ENCODE measurements at places on chromosomes 5 and 9.

DNA sequence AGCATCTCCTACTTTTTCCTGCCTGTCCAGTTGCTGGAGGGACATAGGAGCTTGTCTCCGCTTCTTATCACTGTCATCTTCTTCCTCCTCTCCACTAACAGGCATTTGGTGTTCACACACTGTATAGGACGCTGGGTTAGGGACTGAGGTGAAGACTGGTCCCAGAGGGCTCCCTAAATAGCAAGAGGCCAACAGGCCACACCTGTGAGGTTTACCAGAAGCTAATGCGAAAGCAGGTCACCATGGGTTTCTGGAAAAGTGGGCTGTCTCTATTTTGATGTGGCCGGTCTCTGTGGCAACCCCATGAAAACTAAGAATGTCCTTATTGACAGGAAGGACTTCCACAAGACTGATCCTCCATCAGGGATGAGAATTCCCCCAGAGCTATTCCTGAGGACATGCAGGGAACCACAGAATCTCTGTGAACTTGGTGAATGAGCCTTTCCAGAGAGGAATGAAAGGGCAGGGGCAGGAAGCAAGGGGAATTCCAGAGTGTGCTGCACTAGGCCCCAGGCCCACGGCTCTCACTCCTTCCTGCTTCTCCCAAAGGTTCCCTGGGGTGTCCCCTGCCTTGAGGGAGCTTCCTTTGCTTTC, 61.7 kb downstream of the DAP start:
- no peak for DNase-seq

GRCh38 chr9:80605793-80606192, 1034.0 kb downstream of the TLE4 start:
- no peak for DNase-seq

DNA sequence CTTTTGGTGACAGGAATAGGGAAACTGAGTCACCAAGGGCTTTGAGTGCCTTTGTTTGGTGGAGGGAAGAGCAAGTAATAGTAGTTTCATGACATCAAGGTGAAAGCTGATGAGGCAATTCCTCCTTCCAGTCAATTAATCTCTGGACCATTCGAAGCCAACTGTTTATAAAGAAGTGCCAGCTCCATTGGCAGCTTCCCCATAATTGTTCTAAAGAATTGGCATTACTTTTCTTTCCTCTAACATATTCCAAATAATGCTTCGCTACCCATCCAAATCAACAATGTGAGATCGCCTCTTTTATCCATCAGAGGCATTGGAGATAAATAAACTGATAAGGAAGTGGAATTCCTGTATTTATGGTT, 132.4 kb downstream of the NPR3 start:
- DNase-seq = no peak

DNA sequence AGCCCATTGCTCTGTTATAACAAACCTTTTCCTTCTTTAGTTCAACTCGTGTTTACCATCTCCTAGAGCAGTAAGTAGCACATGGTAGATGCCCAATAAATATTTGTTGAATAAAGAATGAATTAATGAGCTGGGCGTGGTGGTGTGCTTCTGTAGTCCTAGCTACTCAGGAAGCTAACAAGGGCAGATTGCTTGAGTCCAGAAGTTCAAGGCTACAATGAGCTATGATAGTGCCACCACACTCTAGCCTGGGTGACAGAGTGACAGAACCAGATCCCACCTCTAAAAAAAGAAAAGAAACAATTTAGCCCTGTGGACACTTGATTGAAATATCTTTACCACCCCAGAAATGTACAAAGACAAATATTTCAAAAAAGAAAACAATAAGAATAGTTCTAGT, 14.6 kb upstream of the PAM start:
- no peak for DNase-seq

DNA sequence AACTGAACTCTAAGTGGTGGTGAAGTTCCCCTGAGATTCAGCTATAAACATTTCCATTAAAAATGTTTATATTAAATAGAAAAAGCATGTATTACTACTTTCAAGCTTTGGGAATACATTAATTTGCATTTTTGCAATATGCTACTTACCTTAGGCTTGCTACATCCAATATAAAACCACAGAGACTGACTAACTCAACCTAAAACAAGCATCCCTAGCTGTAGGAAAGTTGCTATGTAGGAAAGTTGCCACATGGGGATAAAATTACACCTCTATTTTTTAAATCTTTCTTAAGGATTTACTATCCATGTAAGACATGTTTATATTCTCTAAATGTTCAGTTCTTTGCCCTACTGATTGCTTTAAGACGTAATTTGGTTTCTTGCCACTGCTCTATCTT, 12.8 kb downstream of the SCAMP1 start:
- no peak for DNase-seq

- DNase-seq = no peak
These were observed 35.1 kb upstream of the JADE2 start for GRCh38 chr5:134490255-134490924.

DNA sequence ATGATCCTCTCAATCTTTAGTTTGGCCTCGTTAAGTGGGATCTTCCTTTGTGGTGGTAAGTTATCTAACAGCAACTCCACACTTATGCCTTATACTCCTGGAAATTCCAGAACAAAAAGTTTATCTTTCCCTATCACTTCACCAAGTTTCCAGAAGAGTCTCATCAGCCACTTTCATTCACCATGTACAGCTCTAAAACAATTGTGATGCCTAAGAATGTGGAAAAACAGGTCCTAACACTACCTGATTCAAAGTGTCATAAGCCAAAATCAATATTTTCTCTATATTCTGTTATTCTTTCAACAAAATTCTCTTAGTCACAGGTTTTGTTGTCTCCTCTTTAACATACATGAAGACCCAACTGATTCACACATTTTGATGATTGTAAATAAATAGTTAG, 342.4 kb upstream of the TYRP1 start:
- no peak for DNase-seq

- DNase-seq = no peak
These were observed 15.5 kb downstream of the OLFML2A start for GRCh38 chr9:124792257-124793014.

DNA sequence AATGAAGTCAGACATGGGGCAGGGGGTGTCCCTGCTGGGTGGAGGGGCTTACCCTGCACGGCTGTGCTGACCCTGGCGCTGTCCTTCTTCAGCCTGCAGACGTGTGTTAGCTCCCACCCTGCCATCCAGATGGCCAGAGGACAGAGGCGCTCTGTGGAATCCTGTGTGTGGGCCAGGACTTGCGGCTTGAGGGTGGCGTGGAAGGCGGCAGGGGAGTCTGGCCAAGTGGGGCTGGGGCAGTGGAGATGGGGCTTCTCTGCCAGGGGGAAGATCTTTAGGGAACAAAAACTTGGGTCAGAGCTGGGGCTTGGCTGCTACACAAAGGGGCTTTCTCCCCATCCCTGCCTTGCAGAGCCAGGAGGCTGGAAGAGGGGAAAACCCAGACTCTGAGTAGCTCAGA, 46.5 kb upstream of the SYNPO start:
- no peak for DNase-seq

DNA sequence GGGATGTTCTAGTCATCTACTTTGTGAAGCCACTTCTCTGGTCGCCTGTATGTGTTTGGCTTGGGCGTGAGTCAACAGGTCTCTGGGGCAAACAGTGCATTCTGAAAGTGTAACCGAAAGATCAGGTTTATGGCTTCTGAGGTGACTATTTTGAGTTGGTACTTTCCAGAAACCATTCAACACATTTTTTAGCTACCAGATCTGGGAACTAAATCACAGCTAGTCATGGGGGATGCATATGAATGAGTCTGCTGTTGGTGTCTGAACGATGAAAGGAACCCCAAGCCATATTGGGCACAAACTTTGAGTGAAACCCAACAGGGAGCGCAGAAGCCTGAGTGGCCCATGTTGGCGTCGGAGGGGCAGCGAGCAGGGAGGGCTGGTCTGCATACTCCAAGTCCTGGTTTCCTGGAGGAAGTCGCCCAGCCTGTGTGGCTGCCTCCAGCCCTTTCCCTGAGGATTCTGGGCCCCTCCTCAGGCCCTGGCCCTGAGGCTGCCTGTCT, 35.3 kb downstream of the UBE2QL1 start:
- no peak for DNase-seq

GRCh38 chr5:112202694-112203093, 216.4 kb downstream of the EPB41L4A start:
- no peak for DNase-seq

- no peak for DNase-seq
These were observed 12.9 kb downstream of the YTHDC2 start for GRCh38 chr5:113526421-113526820.

DNA sequence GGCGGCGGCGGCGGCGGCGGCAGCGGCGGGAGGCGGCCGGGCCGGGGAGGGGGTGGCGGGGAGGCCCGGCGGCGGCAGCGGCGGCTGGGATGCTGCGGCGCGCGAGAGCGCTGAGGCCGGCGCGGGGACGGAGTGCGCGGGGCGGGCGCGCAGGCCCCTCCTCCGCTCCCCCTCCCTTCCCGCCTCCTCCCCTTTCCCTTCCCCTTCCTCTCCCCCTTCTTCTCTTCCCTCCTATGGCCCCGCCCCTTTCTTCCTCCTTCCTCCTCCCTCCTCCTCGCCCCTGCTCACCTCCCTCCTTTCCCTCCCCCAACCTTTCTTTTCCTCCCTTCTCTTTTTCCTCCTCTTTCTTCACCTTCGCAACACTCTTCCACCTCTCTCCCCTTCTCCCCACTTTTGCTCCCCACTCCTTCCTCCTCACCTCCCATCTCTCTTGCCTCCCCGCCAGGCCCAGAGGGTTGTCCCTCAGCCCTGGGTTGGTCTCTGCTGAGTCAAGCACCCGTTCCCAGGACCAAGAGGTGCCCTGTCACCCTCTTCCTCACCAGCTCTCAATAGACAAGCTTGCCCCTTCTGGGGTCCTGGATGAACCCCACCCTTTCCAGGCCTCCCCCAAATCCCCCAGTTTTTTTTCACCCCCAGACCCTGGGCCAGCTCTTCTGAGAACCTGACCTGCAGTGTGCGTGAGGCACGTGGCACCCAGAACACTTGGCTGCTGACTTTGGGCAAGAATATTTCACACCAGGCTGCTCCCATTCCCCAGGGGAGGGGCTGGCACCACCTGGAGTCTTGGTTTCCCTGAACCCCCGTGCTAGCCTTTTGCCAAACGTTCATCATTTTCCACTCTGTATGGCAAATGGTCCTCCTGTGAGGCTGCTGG, at the start of gene SEMA4D:
TSS of gene SEMA4D (minus strand) at position 136 of the 874 bp plus-strand sequence. CDS start 92,657 bp downstream, outside the sequence.
- peak; percentile 60 for DNase-seq

DNA sequence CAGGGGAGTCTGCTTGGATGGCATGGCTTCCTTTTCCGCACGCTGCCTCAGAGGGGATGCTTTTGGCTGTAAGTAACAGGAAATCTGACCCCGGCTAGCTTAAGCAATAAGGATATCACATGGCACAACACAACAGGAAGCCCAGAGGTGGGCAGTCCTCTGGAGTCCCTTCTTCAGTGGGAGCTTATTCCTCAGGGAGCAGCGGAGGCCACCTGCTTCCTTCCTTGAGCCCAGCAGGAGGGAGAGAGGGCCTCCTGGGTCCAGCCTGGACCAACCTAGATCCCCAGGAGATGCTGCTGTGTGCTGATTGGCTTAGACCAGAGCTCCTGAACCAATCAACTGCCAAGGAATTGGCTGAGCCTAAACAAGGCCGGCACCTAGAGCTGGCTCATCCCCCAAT, 66.3 kb downstream of the C9orf50 start:
- DNase-seq = no peak

- DNase-seq = no peak
These were observed 77.7 kb downstream of the EFNA5 start for GRCh38 chr5:107593009-107593408.

- no peak for DNase-seq
These were observed 46.9 kb downstream of the RAB14 start for GRCh38 chr9:121154782-121155181.

DNA sequence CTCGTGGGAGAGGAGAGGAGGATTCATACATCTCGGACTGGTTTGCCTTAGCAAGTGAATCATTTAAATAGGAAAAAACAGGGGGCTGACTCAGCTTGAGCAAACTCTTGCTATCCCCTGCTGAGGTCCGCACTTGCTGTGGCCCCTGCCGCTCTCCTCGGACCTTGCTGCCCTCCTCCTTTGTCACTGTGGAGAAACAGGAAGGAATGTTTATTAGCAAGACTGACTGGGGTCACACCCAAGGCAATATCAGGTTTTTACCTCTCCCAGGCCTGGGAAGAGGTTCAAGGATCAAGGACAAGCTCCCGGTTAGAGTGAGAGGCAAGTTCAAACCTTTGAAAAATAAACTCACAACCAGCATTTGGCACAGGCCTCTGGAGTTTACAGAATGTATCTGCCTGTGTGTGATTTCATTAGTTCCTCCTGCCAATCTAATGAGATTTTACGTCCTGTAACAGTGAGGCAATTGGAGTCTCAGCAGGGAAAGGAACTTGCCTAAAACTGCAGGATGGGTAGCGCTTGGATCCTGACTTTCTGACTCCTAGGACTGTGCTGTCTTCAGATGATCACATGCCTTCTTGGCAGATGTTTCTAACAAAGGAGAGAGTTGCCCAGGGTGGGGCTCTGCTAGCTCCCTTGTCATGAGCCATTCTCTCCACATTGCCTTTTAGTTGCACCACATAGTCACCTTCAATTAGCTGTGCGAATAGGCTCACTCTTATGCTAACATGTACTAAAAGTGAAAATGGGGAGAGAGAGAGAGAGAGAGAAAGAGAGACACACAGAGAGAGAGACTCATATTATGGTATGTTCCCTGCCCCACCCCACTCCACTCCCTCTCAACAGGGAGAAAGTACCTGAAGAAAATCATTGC, 108.6 kb upstream of the CDKN2B start:
- DNase-seq = peak; percentile 24

DNA sequence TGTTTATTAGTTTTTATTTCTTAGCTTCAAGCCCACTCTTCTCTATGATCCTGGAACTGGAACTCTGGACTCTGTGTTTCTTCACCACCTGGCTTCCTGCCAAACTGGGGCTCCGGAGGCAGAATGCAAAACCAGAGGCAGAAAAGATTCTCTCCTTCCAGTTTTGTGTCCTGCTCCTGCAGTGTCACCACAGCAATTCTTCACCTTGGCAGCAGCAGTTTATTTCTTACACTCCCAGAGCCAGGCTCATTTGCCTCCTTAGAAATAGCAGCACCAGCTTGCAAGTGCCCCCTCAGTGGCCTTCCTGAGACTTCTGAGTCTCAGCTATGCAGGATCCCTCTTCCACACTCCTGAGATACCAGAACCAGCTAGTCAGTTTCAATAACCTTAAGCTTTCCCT, 26.7 kb upstream of the CAMK4 start:
- peak; percentile 44 for DNase-seq

DNA sequence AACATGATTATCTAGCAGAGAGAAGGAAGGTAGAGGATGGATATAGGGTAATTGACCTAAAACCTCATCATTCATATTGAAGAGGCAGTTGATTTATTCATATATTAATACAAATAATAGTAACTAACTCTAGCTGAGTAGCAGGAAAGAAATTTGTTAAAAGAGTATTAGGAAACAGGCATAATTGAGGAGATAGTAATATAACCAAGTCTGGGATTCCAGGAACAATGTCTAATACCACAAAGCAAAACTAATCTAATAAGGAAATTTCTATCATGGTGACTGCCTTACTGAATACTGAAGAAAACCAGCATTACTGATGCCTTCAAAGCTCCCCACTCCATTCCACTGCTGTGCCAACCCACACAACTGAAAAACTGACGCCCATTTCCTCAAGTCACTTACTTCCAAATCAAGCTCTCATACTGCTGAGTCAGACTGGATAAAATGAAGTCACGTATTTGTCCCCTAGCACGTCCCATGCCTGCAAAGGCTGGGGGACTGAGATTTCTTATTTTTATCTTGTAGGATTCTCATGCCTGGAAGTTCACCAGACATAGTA, 153.9 kb downstream of the SMC2 start:
- DNase-seq = no peak

- no peak for DNase-seq
These were observed 84.6 kb downstream of the ANKRD55 start for GRCh38 chr5:56148453-56148971.
